Dermis microvascular lymphatic vessel endothelial cell (primary cell): ENCODE measurements at places on chromosomes 12 and 14.

GRCh38 chr14:94717808-94718207, 52.1 kb downstream of the GSC start:
- DNase-seq: no peak

GRCh38 chr12:104944252-104944651, 13.8 kb downstream of the SLC41A2 start:
- no peak for DNase-seq

- DNase-seq: no peak
These were observed 158.7 kb upstream of the LRIG3 start for GRCh38 chr12:59079002-59079401.

GRCh38 chr14:92259613-92260357, 63.2 kb upstream of the SLC24A4 start:
- DNase-seq: no peak

GRCh38 chr14:67513631-67514108, 19.4 kb upstream of the PLEKHH1 start:
- no peak for DNase-seq

- peak; percentile 21 for DNase-seq
These were observed 13.0 kb upstream of the OR6J1 start for GRCh38 chr14:22656945-22657731.

DNA sequence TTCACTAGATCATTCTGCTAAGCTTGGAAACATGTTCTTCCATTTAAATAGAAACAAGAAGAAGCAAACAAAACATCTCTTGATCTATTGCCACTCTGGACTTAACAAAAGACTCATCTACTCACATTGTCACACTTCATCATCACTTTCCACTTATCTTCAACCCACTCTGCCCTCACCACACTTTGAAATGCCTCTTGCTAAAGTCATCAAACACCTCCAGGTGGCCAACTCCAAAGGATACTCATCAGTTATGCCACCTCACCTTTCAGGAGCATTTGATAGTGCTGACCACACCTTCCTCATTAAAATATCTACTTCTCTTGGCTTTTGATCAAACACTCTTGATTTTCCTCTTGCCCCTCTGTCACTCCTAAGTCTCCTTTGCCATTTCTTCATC, 7.2 kb downstream of the EFCAB11 start:
- no peak for DNase-seq

- DNase-seq: peak; percentile 60
These were observed 558 bp downstream of the TEX22 start for GRCh38 chr14:105398726-105399465.

DNA sequence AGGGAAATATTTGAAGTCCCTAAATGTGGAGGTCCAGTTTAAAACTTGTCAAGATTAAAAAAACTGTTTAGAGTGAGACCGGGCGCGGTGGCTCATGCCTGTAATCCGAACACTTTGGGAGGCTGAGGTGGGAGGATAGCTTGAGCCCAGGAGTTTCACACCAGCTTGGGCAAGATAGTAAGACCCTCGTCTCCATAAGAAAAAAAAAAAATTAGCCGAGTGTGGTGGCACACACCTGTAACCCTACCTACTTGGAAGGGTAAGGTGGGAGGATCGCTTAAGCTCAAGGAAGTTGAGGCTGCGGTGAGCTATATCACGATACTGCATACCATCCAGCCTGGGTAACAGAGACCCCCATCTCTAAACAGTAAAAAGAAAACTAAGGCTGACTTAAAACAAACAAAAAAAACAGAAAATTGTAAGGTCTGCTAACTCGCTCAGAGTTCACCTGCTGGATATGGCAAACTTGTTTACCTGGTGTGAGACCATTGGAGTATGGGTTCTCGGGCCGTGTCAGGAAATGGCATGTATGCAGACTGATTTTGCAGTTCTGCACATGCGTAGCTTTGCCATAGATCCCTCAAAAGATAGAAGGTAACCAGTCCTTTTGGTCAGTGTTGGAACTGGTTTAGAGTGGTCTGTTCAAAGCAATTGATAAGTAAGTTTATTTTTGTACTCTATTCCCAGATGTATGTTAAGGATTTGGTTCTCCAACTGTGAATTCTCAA, 2.1 kb downstream of the RNF10 start:
- peak; percentile 25 for DNase-seq

GRCh38 chr12:7806863-7807487, 17.8 kb downstream of the NANOG start:
- DNase-seq: peak; percentile 70

GRCh38 chr12:80679346-80680131, 27.9 kb upstream of the MYF6 start:
- DNase-seq: no peak

GRCh38 chr14:53640695-53641094, 315.9 kb downstream of the BMP4 start:
- DNase-seq: peak; percentile 4

DNA sequence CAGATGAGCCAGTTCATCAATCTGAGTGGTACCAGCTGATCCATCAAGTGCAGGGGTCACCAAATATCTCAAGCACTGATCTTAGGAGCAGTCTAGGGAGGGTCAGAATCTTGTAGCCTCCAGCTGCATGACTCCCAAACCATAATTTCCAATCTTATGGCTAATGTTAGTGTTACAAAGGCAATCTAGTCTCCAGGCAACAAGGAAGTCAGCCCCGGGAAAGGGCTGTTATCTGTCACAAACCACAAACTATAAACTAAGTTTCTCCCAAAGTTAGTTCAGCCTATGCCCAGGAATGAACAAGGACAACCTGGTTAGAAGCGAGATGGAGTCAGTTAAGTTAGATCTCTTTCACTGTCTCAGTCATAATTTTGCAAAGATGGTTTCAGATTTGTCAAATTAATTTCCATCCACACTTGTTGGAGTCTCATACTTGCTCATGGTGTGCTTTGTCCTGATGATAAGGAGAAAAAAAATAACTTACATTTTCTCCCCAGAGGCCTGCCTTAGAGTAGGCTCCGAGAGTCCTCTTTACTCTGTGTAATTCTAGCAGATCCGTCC, 3.9 kb upstream of the ABHD4 start:
- DNase-seq: no peak

DNA sequence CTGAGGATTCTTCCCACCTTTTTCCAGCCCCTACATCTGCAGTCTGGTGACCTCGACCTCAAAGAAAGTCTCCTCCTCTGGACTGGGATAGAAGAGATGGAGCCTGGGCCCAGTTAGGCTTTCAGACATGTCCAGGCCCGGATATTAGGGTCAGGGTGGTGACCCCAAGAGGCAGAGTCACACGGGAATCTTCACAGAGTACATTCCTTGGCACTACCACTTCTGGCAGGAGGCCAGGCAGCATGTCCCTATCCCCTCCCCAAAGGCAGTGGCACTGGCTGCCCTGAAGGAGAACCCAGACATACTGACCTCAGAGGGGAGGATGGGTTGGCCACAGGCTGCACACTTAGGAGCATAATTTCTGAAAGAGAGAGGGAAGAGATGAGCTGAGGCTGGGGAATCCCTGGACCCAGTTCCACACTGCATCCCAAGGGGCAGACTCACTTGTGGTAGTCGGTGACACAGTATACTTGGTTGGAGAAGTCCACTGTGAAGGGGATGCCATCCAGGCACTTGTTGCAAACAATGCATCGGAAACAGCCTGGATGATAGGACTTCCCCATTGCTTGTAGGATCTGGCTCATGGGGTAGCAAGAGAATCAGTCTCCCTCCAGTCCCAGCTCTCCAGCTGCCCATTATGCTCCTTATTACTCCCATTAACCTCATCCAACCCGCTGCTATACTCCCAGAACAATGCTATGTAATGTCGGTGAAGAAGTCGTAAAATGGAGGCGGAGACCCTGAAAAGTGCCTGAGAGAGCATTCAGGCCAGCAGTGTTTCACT, 7.6 kb downstream of the AJUBA start:
- peak; percentile 14 for DNase-seq

DNA sequence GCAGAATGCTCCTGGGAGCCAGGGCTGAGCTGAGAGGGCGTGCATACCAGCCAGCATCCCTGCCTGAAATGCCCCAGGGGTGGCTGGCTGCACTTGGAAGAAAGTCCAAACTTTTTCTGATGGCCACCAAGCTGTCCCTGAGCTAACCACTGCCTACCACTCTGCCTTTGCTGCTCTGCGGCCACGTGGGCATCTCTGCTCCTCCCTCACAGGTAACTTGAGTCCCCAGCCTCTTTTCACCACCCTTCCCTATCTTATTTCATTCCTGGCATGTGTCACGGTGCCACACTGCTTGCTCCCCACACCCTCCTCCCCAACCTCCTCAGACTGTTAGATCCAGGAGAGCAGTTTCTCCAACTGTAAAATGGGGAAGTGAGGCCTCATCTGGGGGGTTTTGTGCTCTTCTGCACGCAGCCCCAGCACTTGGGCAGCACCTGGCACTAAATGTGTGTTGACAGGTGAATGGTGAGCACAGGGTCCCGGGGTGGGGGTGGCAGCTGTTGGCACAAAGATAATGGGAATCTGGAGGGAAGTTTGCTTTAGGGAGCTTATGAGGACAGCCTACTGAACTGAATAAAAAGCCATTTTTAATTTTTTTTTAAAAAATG, 113.0 kb downstream of the GLT1D1 start:
- no peak for DNase-seq

DNA sequence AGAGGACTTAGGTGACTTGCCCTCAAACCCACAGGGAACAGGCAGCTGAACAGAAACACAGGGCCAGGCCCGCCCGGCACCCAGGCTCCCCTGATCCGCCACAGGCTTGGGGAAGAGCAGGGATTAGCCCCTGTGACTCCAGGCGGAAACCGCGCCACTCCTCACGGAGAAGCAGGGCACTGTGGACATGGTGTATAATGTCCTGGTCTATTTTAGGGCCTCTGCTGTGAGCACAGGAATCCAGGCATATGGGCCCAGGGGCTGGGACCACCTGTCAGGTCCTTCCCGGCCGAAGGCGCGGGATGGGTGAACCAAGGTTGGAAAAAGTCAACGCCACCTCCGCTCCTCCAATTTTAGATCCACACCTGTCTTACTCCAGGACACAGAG, 34.6 kb upstream of the MEG3 start:
- no peak for DNase-seq

- DNase-seq: no peak
These were observed 67.8 kb upstream of the EGLN3 start for GRCh38 chr14:34018564-34019244.

DNA sequence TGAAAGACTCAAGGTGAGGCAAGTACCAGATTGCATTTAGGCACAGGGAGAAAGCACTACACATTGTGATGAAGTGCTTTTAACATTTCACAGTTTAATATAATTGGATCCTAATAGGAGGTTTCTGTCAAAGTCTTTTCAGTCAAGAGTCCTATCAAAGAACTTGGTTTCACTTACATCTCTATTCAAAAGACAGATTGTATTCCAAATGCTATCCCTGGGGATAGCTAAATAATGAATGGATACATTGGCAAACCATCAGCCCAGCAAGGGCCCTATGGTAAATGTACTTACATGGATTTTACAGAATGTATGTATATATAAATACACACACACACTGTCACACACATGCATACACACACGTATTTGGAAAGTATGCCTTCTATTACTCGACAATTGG, 655.5 kb upstream of the FLRT2 start:
- no peak for DNase-seq

- DNase-seq: no peak
These were observed 4.5 kb downstream of the TBX3 start for GRCh38 chr12:114679452-114679875.

DNA sequence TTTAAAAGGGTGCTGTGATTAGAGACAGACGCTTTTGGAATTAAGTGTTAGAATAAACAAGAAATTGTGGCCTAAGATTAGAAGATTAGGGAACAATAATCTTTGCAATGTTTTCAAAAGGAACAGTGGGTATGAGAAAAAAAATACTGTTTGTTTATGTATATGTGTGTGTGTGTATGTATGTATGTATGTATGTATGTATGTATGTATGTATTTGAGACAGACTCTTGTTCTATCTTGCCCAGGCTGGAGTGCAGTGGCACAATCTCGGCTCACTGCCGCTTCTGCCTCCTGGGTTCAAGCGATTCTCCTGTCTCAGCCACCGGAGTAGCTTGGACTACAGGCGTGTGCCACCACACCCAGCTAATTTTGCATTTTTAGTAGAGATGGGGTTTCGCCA, 81.6 kb downstream of the TRAFD1 start:
- no peak for DNase-seq

- no peak for DNase-seq
These were observed 25.9 kb downstream of the PSEN1 start for GRCh38 chr14:73162251-73162650.

- DNase-seq: peak; percentile 75
These were observed 18.0 kb downstream of the TNFAIP2 start for GRCh38 chr14:103141117-103141796.

GRCh38 chr12:13587721-13588390, 391.3 kb downstream of the EMP1 start:
- no peak for DNase-seq

DNA sequence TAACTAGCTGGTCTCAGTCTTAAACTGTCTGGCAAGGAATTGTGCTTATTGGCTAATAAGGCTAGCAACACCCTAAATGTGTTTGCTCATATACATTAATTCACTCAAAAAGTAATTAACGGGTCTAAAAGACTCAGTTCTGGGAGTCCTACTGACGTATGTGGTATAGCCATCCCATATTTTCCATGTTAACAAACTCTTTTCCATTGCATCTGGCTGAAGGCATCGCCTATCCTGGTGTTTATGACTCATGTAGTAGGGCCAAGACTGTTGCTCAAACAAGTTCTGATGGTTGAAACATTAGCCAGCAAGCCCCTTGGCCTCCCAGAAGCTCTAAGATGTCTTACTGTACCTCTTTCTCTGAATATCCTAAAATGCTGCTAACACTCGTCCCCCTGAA, 98.5 kb downstream of the PHLDA1 start:
- peak; percentile 40 for DNase-seq

DNA sequence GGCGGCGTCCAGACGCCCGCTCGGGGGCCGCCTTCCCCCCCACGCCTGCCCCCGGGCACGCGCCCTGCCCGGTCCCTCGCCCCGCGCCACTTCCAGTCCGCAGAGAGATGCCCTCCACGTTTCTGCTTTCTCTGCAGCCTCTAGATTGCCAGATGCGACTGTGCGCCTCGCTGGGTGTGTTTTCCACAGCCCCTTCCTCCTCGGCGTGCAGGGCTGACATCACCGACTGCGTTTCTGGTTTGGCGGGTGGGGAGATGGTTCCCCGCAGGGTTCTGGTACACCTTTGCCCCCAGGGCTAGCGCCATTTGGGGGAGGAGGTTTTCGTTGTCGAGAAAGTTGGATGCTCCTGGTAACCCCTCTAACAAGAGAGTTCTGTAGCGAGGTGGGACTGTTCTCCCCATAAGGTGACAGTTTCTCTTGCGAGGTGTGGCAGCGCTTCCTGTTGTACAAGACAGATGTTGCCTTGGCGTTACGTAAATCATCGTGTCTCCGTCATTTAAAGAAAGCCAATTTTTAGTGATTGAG, 1.5 kb downstream of the CALM1 start:
- DNase-seq: peak; percentile 51
